ENCODE measurements at places on chromosomes 12 and 14.

DNA sequence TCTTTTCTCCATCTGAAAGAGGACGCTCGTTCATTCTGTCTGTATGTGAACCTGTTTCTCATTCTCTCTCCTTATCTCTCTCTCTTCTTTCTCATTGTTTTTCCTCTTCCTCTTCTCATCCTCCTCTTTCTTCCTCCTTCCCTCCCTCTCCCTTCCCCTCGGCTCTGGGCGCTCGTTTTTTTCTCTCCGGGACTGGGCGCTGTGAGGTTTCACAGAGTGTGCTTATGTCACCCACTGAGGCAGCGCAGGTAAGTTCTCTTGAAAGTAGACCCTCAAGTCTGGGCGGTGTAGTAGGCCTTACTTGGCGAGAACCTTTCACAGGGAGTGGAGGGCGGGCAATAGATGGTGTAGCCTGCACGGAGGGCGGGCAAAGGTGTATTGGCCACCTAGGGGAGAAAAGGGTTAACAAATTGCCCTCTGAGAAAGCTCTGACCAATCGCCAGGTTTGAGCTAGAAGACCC lies 4.5 kb upstream of the SIX1 start:
- peak; percentile 19 for DNase-seq

DNA sequence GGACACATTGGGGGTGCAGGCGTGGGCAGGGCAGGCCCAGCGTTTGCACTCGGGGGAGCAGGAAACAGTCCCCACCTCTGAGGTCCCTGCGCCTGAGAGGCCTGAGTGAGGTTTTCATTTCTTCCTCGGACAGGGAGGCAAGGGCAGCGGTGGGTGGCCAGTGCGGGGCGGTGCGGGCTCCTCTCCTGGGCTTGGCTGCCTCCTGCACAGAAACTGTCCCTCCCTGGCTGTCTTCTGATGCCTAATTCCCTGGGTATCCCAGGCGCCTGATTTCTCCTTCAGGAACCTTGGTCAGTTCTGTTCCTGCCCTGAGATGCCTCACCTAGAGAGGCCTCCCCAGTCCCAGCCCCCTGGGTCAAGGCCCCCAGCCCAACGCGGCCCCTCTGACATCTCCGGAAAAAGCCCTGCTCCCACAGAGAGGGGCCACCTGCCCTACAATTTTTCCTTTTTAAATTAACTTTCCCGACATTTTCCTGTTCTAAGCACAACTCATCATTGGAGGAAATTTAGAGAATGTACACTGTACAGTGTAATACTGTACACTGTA lies 260.3 kb downstream of the ADGRD1 start:
- DNase-seq: no peak

DNA sequence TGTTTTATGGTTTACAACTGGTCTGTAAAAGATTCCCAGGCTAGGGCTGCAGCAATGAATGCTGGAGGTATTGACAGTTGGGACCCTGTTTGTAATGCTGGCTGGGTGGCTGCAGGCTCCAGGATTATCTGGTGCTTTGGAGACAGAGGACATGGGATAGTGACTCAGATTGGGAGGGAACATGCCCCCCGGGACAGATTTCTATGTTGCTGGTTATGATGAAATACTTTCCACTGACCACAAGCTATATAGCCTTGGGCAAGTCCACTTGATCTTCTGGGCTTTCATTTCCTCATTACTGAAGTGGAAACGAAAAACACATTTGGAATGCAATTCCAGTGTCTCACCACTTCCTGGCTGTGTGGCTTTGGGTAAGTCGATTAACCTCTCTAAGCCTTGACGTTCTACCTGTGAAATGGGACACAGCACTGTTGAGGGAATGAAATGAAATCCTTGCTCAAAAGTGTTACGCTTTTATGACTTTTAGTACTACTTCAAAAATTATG lies 6.3 kb upstream of the TPCN1 start:
- DNase-seq: peak; percentile 42

DNA sequence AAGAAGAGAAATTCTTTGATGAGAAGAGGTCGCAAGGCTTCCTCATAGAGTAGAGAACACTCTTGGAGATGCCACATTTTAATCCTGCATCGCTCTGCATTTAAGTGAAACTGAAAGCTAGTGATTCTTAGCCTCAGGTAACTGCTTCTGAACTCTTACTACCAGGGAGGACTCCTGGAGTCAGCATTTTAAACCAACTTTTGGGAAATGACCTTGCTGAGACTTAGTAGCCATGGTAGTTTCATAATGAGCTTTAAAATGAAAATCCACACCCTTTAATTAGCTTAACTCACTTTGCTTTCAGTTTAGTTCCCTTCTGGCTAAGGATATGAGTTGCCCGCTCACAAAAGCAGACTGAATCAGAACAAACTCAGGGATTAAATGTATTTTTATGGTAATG lies 80.3 kb downstream of the SYNE2 start:
- DNase-seq: no peak

- no peak for DNase-seq
Observed at GRCh38 chr14:63652406-63652805, 10.7 kb upstream of the WDR89 start.

GRCh38 chr12:56162468-56163290 lies 4.5 kb downstream of the MYL6 start:
- DNase-seq: no peak

DNA sequence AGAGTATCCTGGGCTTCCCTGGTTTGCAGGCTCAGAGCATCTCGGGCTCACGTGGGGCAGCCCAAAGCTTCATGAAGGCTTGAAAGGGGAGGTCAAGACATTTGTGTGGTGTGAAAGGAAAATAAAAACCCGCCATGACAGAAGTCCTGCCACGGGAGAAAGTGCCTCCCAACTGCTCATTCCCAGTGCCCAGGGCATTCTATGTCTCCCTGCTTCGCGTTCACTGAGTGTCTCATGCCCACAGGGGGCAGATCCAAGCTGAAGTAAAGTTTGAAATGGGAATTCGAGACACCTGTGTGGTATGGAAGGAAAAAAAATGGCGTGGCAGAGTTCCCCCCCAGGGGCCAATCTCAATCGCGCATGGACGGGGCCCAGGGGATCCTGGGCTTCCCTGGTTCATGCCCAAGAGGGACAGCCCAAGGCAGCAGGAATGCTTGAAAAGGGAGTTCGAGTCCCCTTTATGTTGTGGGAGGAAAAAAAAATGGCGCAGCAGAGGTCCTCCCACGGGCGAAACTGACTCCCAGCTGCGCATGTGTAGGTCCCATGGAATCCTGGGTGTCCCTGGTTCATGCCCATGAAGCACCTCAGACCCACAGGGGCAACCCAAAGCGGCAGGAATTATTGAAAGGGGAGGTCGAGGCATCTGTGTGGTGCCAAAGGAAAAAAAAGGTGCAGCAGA lies 576.7 kb downstream of the ALG10 start:
- no peak for DNase-seq

- peak; percentile 24 for DNase-seq
Observed at GRCh38 chr14:32224737-32225377, 21.8 kb upstream of the RNU6-8 start.

GRCh38 chr12:89098441-89099112 lies 253.7 kb downstream of the DUSP6 start:
- no peak for DNase-seq

DNA sequence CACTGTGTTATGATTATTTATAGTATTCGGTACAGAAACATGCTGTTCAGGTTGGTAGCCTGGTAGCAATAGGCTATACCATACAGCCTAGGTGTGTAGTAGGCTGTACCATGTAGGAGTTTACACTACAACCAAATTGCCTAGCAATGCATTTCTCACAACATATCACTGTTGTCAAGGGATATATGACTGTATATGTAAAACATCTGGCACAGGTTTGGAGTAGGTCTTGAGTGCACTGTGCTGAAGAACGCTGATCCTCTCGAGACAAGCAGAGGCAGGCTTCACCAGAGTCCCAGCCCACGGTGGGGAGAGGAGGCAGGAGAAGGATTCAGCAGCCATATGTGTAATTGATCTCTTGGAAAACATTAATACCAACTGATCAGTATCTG lies 15.0 kb upstream of the TBX5 start:
- DNase-seq: no peak

- no peak for DNase-seq
Observed at GRCh38 chr14:103861413-103862392, 14.3 kb upstream of the PPP1R13B start.

DNA sequence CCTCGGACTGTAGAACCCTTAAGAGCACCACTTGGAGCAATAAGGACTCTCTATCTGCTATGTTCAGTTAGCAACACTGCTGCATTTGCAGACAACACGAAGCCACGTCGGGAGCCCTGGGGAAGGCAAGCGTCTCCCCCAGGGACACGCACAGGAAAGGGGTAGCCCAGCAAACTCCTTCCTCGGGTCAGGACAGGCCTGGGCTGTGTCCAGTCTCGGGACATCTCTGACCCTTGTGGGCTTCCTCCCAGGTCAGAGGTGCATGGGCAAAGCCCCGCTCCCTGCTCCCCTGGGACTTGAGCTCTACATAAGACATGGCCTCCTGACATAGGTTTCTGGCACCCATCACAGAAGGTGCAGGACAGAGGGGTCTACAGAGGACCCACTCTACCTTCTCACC lies 119.5 kb downstream of the PIWIL1 start:
- DNase-seq: no peak

DNA sequence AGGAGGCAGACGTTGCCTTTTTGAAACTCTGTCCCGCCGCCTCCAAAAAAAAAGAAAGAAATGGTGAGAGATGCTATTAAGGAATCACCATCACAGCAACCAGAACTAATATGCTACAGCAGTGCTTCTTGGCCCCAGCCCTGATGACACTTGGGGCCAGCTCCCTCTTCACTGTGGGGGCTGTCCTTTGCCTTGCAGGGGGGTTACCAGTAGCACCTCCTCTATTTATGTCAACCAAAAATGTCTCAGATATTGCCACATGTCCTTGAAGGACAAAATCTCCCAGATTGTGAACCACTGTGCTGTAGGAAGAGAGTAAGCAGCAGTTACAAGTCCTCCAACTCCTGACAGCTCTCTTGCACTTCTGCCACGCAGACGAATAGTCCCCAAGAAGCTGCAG lies 76.4 kb downstream of the LRRC74A start:
- no peak for DNase-seq

- DNase-seq: no peak
Observed at GRCh38 chr12:86484473-86484872, 228.3 kb upstream of the MGAT4C start.
